ENCODE measurements at places on chromosomes 1 and 21.

GRCh38 chr21:44425895-44426662, 29.2 kb upstream of the LRRC3 start:
- DNase-seq, result no peak

DNA sequence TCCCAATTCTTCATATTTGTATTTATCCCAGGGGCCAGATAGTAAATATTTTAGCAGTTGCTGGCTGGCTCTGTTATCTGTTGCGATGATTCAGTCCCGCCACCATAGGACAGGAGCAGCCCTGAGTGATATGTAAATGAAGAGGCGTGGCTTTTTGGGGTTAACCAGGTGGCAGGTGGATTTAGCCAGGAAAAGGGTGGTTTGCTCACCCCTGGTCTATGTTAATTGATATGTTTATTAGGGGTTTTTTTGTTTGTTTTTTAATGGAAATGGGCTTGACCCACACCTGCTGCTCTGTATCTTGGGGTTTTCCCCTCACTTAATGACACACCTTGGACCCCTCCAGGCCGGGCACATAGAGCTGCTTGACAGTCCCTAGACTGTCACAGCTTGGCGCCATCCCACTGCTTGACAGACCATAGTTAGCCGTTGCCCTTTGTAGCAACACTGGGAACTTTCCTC, 62.8 kb downstream of the PIK3CD start:
- no peak for DNase-seq

DNA sequence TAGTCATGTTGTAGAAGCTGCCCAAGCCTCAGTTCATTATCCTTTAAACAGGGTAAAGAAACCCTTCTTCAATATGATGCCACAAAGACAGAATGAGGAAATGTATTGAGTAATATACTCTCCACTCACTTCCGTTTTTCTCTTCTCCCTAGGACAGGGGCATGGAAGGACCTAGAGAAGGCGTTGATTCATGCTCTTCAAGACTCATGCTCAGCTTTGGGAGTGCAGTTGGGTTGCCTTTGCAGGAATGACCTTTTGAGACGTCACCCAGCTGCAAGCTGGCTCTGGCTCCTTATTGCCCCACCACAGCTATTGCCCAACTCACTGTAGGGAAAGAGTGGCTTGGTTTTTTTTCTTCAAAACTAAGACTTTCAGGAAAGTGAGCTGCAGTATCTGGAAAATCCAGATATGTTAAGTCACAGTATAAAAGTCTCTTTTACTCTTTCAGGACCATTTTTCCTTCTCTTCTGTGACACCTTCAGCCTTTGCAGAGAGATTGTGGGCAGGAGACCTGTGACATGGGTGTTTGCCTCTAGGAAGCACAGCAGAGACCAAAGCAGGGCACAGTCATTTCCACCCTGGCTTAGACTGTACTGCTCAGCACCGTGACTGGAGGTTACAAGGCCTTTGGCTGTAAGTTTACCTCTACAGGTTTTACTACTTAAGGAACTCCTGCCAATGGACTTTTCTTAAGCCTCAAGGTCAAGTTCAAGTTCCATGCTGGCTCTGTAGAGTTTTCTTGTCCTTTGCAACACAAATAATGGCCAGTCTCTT, 39.5 kb downstream of the XCL2 start:
- DNase-seq, result no peak

- DNase-seq, result no peak
Measured at GRCh38 chr1:92045766-92046495, 16.1 kb downstream of the EPHX4 start.

- no peak for DNase-seq
Measured at GRCh38 chr1:154832384-154832783, 37.7 kb downstream of the KCNN3 start.

- no peak for DNase-seq
Measured at GRCh38 chr1:145855426-145855948, 3.4 kb downstream of the PIAS3 start.

- DNase-seq, result no peak
Measured at GRCh38 chr1:238787471-238787870, 598.9 kb upstream of the CHRM3 start.

- no peak for DNase-seq
Measured at GRCh38 chr1:67433837-67434236, 3.6 kb upstream of the SERBP1 start.

GRCh38 chr1:60747353-60747752, 335.0 kb upstream of the NFIA start:
- no peak for DNase-seq

GRCh38 chr1:63411066-63411465, 43.6 kb downstream of the ALG6 start:
- no peak for DNase-seq

GRCh38 chr1:220775240-220775853, 11.4 kb upstream of the MTARC1 start:
- peak; percentile 33 for DNase-seq

GRCh38 chr1:159947942-159948341, 2.5 kb upstream of the IGSF9 start:
- DNase-seq, result no peak

DNA sequence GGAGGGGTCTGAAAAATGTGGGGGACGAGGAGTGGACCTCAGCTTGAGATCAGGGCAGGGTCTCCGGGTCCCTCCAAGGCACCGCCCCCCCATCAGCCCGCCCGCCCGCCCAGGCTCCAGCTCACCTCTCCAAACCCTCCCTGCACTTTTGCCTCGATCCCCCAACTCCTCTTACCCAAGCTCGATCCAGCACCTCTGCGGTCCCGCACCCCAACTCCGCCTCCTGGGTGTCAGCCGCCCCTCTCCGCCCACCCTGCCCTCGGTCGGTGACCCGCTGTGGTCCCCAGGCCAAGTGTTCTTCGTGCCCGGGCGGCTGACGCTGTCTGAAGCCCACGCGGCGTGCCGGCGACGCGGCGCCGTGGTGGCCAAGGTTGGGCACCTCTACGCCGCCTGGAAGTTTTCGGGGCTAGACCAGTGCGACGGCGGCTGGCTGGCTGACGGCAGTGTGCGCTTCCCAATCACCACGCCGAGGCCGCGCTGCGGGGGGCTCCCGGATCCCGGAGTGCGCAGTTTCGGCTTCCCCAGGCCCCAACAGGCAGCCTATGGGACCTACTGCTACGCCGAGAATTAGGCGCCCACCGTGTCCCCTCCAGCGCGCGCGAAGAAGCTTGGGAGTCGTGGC, 5.7 kb downstream of the HAPLN2 start:
- no peak for DNase-seq

GRCh38 chr1:111199881-111200801, at the start of gene DENND2D:
Gene DENND2D (minus strand): TSS chr1:111200646. CDS start chr1:111200459, 187 bp downstream.
- DNase-seq, result no peak

GRCh38 chr1:78222225-78222959, 176.6 kb downstream of the GIPC2 start:
- no peak for DNase-seq

DNA sequence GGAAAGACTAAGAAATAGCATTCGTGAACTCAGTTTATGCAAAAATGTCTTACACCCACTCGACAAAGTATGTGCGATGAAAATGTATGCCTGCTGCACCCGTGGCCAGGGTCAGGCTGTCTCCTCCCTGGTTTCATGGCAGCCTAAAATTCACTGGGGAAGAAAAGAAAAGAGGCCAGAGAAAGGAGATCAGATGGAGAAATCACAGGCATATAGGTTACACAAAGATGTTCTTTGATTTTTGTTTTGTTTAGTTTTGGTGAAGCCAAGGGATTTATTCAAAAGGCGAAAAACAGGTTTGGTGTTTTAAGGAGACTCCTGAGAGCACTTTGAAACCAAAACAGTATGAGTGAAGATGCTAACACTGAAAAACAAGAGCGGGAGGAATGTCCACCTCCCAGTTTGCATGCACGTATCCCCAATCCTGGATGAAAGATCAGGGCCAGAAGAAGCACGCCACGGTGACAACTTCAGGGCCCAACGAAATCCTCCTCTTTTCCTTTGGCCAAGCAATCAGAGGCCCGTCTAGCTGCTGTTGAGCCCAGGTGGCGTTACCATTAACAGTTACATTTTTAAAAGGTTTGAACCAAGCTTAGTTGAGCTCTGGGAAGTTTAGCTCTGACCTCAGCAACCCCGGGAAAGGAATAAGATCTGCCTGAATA, 992 bp upstream of the SSX2IP start:
- no peak for DNase-seq

- DNase-seq, result no peak
Measured at GRCh38 chr1:154726443-154726842, 118.5 kb upstream of the ADAR start.

DNA sequence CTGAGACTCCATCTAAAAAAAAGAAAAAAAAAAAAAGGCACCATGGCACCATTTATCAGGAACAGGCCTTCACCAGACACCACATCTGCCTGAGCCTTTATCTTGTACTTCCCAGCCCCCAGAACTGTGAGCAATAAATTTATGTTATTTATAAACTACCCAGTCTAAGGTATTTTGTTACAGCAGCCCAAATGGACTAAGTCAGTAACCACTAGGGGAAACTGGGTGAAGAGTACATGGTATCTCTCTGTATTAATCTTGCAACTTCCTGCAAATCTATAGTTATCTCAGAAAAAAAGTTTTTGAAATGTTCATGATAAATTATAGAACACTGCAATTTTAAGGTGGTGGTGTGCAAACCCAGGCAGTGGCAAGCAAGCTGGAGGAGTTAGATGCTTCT, 114.3 kb downstream of the LAMC2 start:
- DNase-seq, result no peak

DNA sequence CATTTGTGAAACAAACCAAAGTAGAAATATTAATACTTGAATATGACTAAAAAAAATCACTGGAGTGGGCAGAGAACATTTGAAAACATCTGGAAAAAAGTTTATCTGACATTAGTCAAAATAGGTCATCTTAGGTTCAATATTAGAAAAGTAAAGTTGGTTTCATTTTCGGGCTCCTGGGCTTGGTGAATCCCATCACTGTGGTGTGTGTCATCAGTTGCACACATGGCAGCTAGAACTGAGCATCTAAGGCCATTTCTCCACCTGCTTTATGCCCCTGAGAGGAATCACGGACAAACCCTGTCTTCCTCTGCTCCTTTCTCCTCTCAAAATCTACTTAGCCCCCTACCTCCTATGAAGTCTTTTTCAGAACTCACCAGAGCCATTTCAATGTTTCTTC, 5.4 kb downstream of the HSD11B1 start:
- no peak for DNase-seq

- DNase-seq, result no peak
Measured at GRCh38 chr1:78095593-78095992, 49.8 kb downstream of the GIPC2 start.

DNA sequence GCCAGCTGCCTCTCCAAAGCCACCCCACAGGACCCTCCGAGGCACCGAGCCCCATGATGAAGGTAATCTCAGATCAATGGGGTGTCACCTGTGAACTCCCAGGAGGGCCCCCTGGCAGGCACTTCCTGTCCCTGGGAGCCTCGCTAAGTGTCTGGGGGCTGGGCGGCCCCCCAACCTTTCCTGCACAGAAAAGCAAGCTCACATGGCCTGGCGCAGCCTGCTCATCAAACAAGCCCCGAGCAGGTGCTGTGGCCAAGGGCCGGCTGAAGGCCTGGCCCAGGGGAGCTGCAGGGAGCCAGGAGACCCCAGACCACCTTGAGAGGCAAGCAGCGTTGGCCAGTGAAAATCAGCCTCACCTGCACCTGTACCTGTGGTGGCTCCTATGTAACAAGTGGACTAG, 2.9 kb downstream of the RIPK4 start:
- DNase-seq, result no peak

- DNase-seq, result peak; percentile 15
Measured at GRCh38 chr1:35931446-35932157, 697 bp downstream of the AGO3 start.

DNA sequence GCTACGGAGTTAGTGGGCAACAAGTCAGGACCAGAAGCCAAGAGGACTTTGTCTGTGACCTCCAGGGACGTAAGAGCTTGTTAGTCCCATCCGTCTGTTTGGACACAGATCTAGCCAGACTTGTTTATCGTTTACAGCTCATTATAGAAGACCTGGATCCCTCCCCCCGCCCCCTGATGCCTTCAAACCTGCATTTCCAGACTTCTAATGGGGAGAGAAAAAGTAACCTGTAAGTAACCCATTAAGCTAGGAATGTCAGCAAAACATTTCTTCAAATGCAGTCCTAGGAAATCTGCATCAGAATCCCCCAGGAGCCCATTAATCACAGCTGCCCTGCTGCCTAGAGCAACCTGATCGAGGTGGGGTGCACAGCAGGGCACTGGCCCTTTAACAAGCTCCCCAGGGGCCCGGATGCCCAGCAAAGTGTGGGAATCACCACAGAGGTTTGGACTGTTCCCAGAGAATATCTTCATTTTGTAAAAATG, 1.4 kb upstream of the MAD2L2 start:
- no peak for DNase-seq

- no peak for DNase-seq
Measured at GRCh38 chr1:30694280-30695175, 28.9 kb downstream of the MATN1 start.

GRCh38 chr1:59412718-59413326, 115.9 kb downstream of the FGGY start:
- no peak for DNase-seq

DNA sequence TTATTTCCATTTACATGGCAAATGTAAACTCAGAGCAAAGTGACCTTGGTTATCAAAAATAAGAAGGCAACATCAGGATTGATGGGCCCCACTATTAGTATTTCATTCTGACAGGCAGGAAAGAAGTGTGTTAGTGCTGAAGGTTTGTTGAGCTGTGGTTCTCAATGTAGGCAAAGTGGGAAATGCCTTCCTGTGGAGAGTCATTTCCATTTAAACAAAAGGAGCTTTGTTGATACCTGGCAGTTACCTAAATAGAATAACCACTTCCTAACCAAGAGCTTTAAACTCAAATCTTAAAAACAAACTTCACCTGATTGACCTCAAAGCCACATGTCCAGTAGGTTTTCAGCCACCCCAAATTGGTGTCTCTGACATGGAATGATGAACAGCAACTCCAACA, 579.9 kb upstream of the BEND5 start:
- DNase-seq, result no peak

DNA sequence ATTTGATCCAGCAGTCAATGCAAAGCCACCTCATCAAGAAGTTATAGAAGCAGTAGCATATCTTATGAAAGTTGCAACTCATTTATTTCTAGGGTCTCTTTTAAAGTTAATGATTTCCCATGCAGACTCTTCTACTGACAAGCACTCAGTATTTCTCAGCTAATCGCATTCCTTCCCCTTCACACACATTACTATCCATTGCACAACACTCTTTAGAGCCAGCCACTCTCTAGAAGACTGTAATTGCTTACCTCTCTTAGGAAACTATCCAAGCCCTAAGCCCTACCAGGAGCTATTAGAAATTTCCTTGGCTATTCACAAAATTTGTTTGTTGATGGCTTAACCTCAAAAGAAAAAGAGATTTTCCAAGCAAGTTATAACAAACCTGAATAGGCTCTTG, 106.0 kb downstream of the ADAMTS1 start:
- DNase-seq, result no peak

Data from hepatic stellate cell (primary cell).